ENCODE measurements at places on chromosomes 12 and 14.

- DNase-seq = no peak
Measured at GRCh38 chr14:98867146-98867545, 404.9 kb downstream of the BCL11B start.

DNA sequence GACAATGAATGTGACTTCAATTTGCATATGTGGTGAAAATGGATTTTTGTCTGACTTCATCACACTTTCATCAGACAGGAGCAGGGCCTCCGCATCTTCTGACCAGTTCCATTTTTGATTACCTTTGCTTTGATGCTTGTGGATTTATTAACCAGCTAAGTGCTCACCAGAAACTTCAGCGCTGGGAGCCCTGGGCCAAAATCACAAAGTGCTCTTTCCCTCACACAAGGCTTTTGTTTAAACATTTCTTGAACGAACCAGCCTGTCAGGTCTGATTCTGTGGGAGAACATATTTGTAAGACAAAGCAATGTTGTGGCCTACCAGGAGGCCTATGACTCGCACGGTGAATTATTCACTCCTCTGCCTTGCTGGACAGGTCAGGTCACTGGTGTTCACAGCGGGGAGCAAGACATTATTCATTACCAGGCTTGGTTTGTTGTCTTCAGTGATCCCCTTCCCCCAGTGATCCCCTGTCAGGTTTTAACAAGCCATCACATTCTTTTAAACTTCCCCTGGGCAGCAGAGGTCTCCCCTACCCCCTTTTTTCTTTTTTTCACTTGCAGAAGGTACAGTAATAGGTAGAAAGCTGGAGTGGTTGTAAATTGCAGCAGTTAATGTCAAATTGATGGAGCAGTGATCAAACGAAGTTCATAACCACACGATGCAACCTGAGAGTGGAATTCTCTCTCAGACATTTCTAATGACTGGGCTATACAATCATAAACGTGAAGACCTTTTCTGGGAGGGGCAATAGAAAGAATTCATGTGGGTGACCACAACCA, 167.5 kb upstream of the PRICKLE1 start:
- DNase-seq = peak; percentile 60

DNA sequence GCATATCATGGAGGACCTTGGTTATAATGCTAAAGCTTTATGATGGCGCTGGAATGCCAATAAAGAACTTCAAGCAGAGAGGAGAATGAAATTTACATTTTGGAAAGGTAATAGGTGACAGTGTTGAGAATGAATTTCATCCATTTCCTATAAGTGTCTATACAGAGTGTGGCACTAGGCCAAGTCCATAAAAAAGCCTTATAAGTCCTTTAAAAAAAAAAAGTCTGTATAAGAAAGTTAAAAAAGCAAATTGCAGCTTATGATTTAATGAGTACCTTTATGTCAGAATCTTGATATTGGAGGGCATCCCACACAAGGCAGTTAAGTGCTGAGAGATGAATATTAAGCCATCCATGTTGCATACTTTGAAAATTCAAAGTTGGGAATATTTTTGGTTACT, 62.4 kb downstream of the ATF7IP start:
- DNase-seq = no peak

DNA sequence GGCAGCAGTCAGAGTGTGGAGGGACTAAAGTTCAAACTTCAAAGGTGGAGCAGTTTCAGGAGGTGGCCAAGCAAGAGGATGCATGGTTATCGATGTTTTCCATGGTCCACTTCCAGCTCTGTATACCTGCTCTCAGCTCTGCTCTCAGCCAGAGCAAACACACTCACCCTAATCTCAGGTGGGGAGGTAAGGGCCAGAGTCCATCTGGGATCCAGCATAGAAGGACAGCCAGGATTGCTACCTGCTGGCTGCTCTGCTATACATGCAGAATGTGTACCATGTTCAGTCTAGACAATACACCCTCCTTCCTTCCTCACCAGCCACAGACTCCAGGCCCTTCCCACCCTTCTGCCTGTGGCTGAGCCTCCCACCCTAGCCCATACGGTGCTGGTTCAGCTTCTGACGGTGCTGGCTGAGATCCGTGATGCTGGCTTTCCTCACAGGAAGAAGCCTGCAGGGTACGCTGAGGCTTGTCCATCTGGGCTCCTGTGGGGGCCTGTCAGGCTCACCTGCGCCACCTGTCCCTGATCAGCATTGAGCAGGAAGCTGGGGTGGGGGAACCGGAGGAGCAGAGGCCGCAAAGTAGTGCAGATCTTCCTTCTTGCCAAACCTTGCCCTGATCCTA, 2.4 kb downstream of the CBLN3 start:
- DNase-seq = no peak

- DNase-seq = no peak
Measured at GRCh38 chr14:90387206-90387760, 9.5 kb upstream of the CALM1 start.

DNA sequence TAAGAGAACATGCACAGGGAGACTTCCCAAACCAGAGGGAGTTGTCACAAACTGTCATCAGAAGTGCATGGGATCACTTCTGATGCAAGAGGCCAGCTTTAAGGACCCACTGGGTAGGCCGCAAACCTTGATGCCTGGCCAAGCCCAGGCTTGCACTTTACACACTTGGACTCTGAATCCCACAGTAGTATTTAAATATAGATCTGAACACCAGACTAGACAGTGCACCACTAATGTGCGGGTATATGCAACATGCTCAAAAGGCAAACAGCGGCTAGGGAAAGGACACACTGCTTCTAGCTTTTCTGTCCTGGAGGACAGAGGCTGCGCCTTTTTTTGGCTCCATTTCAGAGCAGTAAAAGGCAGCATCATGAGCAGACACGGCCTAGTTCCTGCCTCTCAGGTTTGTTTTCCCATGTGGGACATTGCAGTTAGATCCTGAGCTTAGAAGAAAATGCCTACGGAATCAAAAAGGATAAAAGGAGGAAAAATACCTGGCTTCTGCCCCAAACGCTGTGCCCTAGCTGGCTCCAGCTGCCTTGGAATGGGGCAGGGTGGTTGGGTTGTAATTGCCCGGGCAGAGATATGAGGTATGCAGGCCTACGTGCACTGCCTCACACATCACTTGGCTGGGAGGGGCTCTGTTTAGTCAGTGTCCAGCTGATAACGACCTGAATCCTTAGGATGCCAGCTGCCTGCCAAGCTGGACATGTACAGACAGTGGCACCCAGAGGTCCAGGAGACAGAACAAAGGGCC, 84.5 kb upstream of the EGLN3 start:
- no peak for DNase-seq

- DNase-seq = peak; percentile 51
Measured at GRCh38 chr12:26112703-26113147, 12.1 kb downstream of the BHLHE41 start.

- DNase-seq = no peak
Measured at GRCh38 chr12:6376870-6377666, 1.7 kb upstream of the SCNN1A start.

GRCh38 chr12:109301643-109302168, 7.4 kb downstream of the FOXN4 start:
- no peak for DNase-seq

GRCh38 chr14:55702511-55702910, 122.5 kb downstream of the KTN1 start:
- DNase-seq = no peak

GRCh38 chr12:45168976-45169375, 46.9 kb upstream of the ANO6 start:
- no peak for DNase-seq

- DNase-seq = peak; percentile 82
Measured at GRCh38 chr14:75277008-75277814, 1.4 kb upstream of the FOS start.

- peak; percentile 75 for DNase-seq
Measured at GRCh38 chr14:37197421-37198272, at the start of gene MIPOL1. Gene MIPOL1, plus strand, starts transcription at chr14:37197937. Its CDS starts 49,952 bp downstream, at chr14:37247889.

GRCh38 chr12:70400124-70400523, 34.0 kb downstream of the KCNMB4 start:
- no peak for DNase-seq

DNA sequence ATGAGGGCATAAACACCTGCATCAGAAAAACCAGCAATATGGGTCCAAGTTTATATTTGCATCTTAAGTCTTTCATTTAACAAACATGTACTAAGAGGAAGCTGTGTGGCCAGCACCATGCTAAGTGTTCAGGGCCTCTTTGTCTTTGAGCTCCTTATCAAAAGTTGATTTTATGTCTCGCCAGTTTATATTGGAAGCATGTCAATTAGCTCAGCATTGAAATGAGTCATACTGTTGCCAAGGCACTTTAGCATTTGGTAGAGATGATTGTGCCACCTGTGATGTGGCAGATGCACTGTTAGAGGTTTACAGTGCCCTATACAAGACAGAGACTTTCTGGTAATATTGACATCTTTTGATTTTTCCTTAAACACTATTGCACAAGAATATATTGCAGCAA, 68.5 kb downstream of the BHLHE41 start:
- no peak for DNase-seq

GRCh38 chr12:42255221-42255865, 17.3 kb upstream of the YAF2 start:
- no peak for DNase-seq

GRCh38 chr12:49232940-49233841, 31.7 kb upstream of the TUBA1C start:
- no peak for DNase-seq

DNA sequence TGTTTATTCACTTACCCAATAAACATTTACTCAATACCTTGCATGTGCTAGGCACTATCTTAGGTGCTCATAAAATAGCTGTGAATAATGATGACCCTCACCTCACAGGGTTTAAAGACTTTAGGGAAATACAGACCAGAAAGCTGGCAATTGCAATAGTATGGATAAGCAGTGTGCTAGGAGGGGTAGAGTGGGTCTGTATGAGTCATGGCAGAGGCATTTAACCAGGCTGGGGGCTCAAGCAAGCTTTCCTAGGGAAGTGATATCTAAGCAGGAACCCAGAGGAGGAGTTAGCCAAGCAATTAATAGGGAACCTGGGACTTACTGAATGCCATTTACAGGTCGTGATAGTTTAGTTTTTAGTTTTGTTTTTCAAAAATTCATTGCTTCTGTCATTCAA, 123.9 kb upstream of the CCDC198 start:
- DNase-seq = no peak

- no peak for DNase-seq
Measured at GRCh38 chr12:102726686-102727085, 190.4 kb downstream of the PAH start.

- peak; percentile 62 for DNase-seq
Measured at GRCh38 chr12:48972213-48972951, 847 bp upstream of the WNT10B start.

- no peak for DNase-seq
Measured at GRCh38 chr12:128353301-128353700, 86.3 kb downstream of the TMEM132C start.

- no peak for DNase-seq
Measured at GRCh38 chr14:27318774-27319420, 721.1 kb upstream of the NOVA1 start.

GRCh38 chr12:130696379-130697100, 19.6 kb downstream of the RIMBP2 start:
- DNase-seq = no peak
